ENCODE measurements at places on chromosomes 1 and 21.

DNA sequence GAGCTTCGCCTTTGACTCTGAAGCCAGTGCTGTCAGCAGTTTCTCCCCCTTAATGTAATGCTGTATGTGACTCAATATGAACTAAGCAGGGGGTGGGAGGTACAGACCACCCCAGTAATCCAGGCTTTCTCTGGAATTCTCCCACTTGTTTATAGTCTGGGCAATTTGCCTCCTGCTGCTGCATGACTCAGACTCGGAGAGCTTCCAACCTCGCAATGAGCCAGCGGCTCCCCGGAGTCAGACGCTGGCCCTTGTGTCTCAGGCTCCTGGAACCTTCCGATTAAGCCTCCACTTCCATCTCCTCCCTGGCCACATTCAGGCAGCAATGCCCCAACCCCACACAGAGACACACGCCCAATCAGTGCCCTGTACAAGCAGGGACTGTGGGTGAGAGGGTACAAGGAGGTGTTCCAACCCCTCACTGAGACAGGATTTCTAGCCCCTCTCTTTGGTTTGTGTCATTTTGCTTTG, 471.7 kb upstream of the VAMP3 start:
- DNase-seq, result no peak

DNA sequence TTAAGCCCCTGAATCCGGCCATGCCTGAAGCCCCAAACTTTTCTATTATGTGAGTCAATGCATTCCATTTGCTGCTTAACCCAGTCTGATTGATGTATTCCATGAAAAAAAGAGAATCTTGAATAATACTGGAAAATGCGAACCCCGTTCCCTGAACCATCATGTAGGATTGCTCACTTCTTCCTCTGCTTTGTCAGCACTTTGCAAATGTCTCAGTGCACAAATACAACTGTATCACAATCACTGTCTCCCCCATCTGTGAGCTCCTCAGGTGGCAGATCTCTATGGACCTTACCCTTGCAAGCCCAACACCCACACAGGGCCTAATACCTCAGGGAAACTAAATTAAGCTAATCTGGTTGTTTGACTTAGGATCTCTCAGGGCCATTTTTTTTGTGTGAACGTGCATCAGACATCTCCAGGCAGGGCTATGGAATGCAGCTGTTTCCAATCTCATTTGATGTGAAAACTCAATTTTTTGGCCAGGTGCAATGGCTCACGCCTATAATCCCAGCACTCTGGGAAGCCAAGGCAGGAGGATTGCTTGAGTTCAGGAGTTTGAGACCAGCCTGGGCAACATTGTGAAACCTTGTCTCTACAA, 2.1 kb upstream of the RCAN3 start:
- DNase-seq, result no peak

GRCh38 chr21:36718951-36719501, 20.1 kb downstream of the SIM2 start:
- DNase-seq, result no peak

GRCh38 chr1:47023268-47024140, at the start of gene CYP4X1:
CYP4X1 (plus strand) TSS chr1:47023669; CDS start chr1:47023818, 149 bp downstream.
- DNase-seq, result no peak

- DNase-seq, result no peak
These were observed 347.1 kb upstream of the LRRC7 start for GRCh38 chr1:69220672-69221071.

DNA sequence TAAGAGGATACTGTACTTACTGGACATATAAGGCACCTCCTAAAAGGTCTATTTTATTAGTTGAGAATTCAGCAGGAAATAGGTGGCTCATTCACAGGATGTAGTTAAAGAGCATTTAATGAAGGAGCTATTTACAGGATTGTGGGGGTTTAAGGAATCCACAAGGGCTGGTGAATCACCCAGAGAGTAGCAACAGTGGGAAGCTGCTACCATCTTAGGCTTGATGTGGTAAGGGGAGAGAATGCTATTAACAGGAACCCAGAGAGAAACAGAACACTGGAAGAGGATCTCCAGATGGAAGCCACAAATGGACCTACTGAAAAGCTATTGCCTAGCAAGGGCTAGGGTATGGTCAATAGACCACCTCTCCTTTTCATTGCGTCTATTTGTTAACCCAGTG, 52.0 kb upstream of the COL11A1 start:
- DNase-seq, result no peak

- no peak for DNase-seq
These were observed 107.5 kb downstream of the CSMD2 start for GRCh38 chr1:34057347-34058130.

DNA sequence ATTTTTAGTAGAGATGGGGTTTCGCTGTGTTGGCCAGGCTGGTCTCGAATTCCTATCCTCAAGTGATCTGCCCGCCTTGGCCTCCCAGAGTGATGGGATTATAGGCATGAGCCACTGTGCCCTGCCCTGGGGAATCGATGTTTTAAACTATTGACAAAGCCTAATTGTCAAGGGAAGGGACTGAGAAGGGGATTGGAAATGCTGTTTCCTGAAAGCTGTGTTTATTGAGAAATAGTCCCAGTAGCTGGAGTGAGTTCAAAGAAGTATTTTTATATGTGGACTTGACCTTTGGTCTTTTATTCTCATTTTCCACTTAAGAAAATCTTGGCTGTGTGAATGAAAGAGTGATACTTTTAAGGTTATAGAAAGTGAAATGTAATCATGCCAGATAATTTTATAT, 47.5 kb downstream of the KIF1B start:
- no peak for DNase-seq

DNA sequence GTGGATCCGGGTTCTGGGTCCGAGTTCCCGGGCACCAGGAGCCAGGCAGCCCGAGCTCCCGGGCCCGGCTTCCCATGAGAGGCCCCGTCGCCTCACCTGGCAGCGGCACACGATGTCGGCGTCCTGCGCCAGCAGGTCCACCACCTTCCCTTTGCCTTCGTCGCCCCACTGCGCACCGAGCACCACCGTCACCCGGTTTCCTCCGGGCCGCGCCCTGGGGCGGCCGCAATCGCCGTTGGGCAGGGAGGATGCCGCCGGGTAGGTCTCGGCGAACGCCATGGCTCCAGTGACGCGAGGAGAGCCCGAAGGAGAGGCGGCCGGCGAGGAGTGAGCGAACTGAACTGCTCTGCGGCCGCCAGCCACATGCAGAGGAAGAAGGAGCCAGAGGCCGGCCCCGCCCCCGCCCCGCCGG, at the start of gene ADSS2:
TSS of gene ADSS2 (minus strand) at position 371 of the 412 bp plus-strand sequence. CDS start at position 279, 92 bp downstream.
- DNase-seq, result no peak

GRCh38 chr1:32071758-32072621, 749 bp upstream of the TMEM39B start:
- no peak for DNase-seq
